RCC 7860 (cell line): ENCODE measurements at places on chromosomes 12 and 14.
A peak's percentile ranks its signal among the peaks of the same experiment; 100 is the strongest.

GRCh38 chr12:62319058-62319457 lies 58.9 kb downstream of the USP15 start:
- DNase-seq, result no peak

GRCh38 chr14:103692159-103692558 lies 23.1 kb downstream of the XRCC3 start:
- no peak for DNase-seq

DNA sequence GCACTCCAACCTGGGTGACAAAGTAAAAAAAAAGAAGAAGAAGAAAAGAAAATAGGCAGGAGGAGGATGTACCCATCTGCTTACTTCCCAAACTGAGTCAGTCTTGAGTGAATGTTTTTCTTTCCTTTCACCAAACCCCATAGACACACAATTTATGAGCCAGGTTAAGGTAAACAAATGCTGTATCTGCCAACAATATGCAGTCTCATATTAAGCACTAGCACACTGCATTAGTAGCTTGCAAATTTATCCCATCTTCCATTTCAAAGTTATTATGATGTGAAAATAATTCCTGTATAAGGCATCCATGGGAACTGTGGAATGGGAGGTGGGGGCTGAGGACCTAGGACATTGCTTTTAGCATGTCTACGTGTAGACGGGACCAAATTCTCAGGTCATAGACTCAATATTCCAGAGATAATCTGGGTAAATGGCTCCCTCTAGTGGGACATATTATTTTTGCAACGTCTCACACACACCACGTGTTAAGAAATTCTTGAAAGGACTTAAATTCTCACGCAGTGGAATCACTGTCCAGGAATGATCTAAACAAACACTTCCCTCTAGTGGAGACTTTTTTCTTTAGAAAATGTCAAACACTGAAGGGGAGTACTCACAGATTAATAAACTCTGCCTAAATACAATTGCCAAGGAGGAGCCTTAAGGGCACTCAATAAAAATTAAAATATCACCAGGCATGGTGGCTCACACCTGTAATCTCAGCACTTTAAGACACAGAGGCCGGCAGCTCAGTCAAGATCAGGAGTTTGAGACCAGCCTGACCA lies 17.1 kb upstream of the OR10P1 start:
- DNase-seq, result peak; percentile 76

DNA sequence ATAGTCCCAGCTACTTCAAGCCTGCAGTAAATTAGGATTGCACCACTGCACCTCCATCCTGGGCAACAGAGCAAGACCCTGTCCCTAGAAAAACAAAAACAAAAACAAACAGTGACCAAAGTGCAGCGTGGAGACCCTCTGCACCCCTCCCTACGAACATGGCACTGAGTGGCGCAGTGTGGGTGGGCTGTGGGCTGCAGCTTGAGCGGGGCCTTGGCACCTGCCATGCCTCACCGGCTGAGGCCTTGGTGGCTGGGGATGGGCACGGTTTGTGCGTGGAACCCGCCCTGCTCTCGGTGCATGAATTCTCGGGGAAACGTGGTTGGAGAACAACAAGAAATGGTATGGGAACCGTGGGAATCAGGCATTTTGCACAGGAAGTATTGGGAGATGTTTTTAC lies 60.8 kb downstream of the TNFAIP2 start:
- DNase-seq, result no peak

- no peak for DNase-seq
Measured at GRCh38 chr12:31278832-31279231, 47.1 kb downstream of the SINHCAF start.

DNA sequence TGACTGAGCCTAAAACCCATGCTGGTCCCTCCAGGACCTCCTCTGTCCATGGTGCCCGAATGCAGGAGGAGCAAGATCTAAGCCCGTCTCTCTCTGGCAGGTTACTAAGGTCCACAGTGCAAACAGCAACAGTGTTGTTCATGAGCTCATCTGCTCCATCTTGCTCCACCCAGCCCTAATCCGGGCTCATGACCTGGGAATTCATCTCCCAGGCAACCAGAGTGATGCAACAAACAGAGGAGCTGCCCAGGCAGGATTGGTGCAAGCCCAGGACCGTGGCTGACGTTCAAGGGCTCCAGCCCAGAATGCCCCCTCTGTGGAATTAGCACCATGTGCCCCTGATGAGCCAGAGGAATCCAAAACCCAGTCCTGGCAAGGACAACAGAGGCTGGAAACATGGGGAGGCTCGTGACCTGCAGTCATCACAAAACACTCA lies 29.9 kb downstream of the HSPB8 start:
- peak; percentile 6 for DNase-seq

GRCh38 chr12:51845482-51845881 lies 3.0 kb downstream of the FIGNL2 start:
- no peak for DNase-seq

GRCh38 chr12:43316520-43316919 lies 235.5 kb downstream of the ADAMTS20 start:
- DNase-seq, result no peak

- DNase-seq, result no peak
Measured at GRCh38 chr12:124150168-124150567, 144.7 kb upstream of the RFLNA start.

DNA sequence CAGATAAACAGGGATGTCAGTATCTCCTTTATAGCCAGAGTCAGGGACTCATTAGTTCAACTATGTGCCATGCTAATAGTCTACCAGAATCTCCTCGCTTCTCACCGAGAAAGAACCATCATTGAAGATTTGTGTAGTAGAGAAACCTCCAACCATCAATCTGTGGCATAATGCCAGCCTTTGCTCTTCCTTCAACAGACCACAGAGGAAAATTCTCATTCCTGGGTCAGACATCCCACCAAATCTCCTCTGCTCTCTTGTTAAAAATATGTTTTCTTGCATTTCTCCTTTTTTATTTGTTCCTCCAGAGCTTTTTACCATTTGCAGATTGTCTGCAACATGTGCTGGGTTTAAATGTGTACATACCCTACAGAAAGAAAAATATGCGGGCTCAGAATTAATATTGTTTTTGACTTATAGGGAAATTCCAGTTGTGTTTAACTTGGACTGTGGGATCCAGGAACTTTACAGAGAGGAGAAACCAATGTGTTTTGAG lies 64.9 kb downstream of the LLPH start:
- DNase-seq, result no peak

- no peak for DNase-seq
Measured at GRCh38 chr14:94368956-94369355, 19.4 kb downstream of the SERPINA1 start.

- DNase-seq, result no peak
Measured at GRCh38 chr12:42638011-42638410, 48.5 kb upstream of the PRICKLE1 start.

DNA sequence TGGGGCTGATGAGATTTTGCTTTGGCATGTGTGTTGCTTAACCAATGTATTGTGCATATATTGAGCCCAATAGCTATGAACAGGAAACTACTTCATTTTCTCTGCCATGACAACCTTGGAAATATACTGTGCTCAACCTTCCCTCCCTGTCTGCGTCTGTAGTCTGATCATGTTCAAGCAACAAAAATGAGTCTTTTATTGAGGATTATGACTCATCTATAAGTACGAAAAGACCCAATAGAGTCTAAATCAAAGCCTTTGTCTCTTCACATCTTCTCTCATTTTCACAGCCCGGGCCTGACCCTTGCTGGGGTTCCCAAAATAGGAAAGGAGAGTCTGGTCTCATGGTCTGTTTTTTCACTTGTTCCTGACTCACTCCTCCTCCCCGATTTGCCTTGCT lies 158.2 kb downstream of the CAND1 start:
- no peak for DNase-seq

DNA sequence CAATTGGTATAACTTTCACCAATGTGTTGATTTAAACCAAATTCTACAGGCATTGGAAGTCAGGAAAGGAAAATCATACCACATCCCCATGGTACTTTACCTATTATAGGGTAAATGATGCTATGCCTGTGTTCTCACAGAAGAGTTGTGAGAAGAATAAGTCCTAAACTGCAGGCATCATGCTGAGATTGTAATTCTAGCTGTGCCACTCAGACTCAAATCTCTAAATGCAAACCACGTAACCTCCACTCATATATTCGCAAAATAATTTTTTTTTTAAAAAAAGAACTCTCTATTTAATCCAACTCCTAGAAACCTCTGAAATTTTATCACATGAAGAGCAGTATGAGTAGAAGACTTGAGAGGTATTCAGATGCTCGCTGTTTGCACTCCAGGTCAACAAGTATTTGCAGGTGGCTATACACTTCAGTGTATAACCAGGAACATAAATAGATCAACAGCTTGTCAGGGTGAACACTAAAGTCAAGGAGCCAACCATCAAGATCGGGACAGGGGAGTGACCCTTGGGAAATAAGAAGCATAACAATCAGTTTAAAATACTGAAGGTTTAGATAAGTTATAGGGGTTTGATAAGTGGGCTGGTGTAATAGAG lies 110.1 kb downstream of the SLC25A21 start:
- DNase-seq, result no peak

DNA sequence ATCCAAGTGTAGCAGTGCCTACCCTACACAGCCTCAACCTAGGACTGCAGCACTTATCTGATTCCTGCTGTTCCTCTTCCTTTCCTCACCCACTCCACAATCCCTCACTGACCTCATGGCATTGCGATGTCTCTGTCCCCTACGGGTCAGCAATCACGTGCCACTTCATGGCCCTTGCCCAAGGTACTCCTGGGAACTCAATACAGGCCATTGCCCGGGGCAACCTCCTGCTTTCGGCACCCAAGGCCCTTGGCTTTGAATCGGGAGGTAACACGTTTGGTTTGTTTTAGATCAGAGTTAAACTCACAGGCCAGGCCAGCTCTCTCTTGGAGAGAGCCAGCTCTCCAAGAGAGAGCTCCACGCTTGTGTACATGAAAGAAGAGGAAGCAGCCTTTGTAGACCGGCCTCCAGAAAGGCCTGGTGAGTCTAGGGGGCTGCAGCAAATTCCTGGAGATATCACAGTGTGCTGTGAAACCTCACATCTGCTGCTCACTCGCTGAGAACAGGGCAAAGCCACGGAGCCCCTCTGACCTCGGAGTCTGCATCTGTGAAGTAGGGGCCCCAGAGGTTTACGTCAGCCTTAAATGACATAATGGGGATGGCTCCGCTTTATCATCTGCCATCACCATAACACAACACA lies 12.2 kb downstream of the CLMN start:
- DNase-seq, result no peak

- DNase-seq, result no peak
Measured at GRCh38 chr12:32906399-32907165, 10.0 kb upstream of the PKP2 start.

- DNase-seq, result no peak
Measured at GRCh38 chr12:102462386-102462785, 18.0 kb downstream of the IGF1 start.
